ENCODE measurements at places on chromosomes 12 and 14.

- DNase-seq, result no peak
These were observed 148.5 kb downstream of the TMTC2 start for GRCh38 chr12:82835217-82835616.

DNA sequence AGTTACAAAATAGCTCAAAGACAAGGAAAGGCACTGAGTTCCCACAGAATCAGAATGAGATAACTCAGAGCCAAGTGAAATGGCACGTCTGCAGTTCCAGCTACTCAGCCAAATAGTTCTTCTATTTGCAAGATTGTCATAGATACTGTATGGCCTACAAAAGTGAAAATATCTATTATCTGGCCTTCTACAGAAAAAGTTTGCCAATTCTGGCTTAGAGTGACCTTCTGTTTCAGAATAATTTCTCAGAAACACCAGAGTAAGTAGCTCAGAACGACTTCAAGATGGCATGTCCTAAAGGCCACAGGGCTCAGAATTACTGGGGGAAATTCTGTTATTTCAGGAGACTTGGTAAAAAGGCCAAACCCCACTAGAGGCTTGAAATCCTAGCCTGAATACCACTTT is 10.7 kb upstream of the RTRAF start:
- no peak for DNase-seq

DNA sequence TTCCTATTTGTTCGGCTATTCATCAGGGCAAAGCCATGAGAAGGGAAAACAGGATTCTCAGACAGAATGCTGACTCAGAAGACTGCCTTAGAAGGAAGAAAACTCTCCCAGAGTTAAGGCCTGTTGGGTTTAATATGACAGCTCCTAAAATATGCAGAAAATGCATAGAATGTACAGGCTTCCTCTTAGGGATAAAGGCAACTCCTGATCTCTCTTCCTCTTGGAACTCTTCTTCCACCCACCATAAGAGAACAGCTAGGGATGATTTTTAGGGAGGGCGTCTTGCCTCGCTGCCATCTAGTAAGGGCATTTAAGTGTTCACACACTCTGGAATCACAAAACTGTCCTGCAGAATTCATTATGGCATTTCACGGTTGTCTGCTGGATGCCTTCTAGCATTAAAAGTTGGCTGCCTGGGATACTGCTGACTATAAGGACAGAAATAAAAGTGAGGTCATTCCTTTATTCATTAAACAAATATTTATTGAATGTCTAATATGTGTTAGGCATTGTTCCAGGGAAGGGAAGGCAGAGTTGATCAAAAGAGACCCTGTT is 73.7 kb downstream of the DCAF5 start:
- DNase-seq, result no peak

GRCh38 chr12:93128332-93128707 is 199.2 kb upstream of the EEA1 start:
- no peak for DNase-seq

DNA sequence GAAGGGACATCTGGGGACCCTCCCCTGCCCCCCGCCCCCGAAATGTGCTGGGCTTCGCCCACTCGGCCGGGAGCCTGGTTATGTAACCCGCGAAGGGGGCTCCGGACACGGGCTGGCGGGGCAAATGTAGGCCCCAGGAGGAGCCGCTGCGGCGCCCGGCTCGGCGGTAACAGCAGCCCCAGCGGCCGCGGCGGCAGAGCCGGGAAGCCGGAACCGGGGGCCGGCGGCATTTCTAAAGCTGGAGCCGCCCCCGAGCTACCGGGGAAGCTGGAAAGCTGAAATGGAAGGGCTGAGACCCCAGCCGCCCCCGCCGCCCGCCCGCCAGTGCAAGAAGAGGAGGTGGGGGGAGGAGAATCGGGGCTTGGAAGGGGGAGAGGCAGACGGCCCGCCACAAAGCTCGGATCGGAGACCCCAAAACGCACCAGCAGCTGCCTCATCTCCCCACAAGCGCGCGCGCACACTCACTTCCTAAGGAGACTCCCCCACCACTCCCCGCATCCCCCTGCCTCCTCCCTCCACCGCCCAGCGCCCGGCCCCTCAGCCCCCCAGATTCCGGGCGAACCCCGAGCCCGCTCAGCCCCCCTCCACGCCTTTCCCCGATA is 1.5 kb downstream of the KDM2B start:
- peak; percentile 40 for DNase-seq

GRCh38 chr14:39140170-39140569 is 26.0 kb downstream of the GEMIN2 start:
- no peak for DNase-seq

GRCh38 chr12:62116986-62117385 is 143.2 kb upstream of the USP15 start:
- DNase-seq, result no peak

- no peak for DNase-seq
These were observed 303.8 kb upstream of the DDHD1 start for GRCh38 chr14:53456931-53457330.

DNA sequence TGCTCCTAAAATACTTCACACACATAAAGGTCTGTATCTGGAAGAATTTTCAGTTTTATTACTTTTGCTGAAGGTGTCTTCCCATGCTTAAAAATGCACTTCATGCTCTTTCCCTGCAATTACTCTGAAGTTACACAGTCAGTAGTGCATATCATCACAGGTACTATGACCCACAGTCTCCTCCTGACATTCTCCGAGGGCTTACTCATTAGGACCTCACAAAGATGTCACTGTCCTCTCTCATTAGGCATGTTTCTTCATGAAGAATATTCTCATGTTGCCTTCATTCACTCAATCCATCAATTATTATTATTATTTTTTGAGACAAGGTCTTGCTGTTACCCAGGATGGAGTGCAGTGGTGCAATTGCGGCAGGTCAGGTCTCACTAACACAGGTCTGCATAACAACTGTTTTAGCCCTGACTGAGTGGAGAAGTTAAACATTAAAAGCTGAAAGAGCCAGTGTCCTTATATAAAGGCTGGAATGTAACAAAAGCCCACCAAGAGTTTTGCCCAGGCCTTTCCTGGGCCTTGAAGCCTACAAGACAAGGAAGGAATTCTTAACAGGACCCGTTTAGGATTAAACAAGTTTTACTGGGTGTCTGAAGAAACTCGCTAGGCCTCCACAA is 119.5 kb upstream of the WSCD2 start:
- no peak for DNase-seq

DNA sequence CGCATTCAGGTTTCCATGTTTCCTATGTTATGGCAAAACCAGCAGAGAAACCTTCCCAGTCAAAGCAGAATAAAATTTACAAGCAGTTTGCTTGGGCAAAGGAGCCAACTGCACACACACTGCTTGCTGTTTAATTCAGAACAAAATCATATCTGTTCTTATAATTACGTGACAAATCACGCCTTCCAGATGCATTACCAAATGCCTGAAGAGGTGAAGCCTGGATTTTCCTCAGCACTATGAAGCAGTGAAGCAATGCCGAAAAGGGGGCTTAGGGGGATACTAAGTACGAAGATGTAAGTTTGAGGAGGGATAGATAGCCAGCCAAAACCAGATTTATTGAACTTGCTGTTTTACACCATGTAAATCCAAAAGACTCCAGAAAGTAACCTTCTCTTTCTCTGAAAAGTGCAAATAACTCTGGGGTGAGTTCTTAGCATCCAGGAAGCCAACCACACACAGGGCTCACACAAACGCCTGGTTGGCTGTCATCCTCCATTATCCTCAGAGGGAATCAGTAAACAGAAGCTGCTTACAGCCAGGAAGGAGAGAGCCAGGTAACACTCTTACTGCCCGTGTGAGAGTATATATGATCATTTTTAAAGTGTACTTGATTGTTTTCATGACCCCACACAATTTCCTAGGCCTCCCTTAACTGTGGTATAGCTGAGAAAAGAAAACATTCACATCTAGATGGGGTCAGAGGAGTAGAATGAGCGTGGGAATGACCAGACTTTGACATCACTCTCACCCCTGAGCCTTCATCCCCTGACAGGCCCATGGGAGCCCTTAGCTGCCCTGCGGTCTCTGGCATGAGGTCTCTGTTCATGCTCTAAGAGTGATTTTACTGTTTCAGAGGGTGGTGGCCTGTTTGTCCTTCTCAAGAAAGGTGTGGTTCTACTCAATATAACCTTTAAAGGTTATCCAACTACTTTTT is 442.5 kb downstream of the EGLN3 start:
- DNase-seq, result no peak

DNA sequence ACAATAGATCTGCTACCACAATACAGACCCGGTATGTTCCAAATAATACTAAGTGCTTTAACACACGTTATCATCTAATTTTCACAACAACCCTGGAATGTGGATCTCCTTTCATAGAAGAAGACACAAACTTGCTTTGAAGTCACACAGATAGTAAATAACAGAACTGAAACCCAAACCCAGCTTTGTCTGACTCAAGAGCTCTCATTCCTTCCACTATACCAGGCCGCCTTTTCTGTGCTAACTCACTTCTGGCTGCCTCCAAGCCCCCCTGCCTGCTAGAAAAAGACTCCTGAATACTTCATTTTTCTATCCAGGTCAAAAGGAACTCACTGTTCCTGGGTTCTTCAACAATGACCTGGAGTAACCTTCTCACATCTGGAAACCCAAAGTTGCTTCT is 37.8 kb downstream of the PRPF40B start:
- DNase-seq, result peak; percentile 67

- DNase-seq, result no peak
These were observed 115.6 kb downstream of the NT5DC3 start for GRCh38 chr12:103725398-103725797.

GRCh38 chr12:77682488-77682887 is 148.2 kb upstream of the NAV3 start:
- DNase-seq, result no peak

DNA sequence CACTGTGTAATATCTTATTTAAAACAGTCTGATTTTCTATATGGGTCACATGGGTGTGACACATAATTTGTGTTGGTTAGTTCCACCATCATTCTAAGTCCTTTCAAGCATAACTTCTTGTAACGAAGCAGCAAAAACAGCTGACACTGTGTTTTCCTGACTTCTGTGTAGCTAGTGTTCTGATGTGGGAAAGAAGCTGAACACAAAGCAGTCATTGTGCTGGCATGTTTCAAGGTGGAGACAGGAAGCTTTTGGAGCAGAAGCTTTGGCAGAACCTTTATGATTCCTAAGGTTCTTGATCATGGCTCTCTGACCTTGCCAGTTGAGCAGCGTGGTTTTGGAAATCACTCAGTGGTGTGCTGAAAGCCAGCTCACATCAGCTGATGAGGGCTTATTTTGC is 351.7 kb upstream of the MDGA2 start:
- no peak for DNase-seq

DNA sequence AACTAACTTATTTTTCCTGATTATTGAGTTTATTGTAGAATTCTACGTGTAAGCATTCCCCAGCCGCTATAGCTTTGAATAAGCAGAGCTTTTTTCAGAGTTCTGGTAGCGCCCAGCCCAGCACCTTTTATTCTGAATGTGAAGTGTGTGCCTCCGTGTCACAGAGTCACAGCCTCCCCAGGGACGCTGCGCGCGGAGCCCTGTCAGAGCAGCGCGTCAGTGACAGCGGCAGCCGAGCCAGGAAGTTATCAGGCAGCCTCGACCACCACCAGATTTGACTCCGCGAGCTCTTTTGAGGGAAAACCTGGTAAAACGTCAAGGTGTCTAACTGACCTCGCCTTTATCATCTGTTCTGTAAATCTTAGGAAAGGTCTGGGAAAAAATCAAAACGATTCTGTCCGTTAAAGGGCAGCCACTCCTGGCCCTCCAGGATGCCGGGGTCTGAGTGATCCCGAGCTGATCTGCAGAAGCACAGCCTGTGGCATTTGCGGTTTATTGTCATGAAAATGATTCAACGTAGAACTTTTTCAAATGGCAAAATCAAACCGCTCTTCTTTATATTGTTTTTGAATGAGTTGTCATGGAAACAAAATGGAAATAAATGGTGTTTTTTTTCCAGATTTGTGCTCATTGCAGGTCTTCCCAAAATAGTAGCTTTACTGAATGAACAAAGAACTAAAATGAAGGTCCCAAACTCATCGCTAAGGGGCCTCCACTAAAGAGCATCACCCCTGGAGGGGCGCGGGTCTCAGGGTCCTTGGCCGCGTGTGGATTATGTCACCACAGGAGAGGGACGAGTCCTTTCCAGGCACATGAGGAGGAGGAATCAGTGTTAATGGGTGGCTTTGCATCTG is 43.1 kb upstream of the MMP17 start:
- DNase-seq, result no peak

GRCh38 chr14:37480446-37481290 is 114.4 kb downstream of the FOXA1 start:
- DNase-seq, result no peak

DNA sequence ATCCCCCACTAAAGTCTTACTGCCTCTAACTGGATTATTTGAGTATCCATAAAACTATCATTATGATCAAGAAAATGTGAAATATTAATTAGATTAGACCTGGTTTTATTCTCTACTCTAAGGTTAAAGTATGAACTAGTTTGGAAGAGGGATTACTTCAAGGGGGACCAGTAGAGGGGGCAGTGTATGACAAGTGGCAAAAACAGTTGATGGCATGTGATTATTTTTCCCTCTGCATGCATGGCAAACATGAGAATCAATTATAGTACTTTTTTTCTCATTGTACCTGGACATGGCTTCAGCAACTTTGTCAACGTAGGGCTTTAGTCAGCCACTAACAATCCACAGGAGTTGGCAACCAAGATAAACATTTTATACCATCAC is 145.0 kb upstream of the SLC38A2 start:
- DNase-seq, result no peak

- DNase-seq, result no peak
These were observed 155.4 kb upstream of the ARHGAP5 start for GRCh38 chr14:31921721-31922120.

- DNase-seq, result no peak
These were observed 40.9 kb upstream of the CORO1C start for GRCh38 chr12:108772247-108772646.

GRCh38 chr12:62021808-62022207 is 238.4 kb upstream of the USP15 start:
- no peak for DNase-seq

DNA sequence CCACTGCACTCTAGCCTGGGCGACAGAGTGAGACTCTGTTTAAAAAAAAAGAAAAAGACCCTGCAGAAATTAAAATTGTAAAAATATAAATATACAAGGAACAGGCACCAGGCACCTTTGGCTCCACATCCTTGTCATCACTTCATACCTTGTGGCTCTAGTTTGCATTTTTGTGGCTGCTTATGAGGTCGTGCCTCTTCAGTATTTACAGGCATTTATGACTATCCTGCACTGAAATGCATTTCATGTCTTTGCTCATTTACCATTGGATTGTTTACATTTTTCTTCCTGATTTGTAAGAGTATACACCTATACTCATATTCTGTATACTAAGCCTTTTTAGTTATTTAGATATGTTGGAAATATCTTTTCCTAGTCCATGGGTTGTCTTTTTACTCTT is 20.1 kb downstream of the BICD1 start:
- DNase-seq, result no peak

DNA sequence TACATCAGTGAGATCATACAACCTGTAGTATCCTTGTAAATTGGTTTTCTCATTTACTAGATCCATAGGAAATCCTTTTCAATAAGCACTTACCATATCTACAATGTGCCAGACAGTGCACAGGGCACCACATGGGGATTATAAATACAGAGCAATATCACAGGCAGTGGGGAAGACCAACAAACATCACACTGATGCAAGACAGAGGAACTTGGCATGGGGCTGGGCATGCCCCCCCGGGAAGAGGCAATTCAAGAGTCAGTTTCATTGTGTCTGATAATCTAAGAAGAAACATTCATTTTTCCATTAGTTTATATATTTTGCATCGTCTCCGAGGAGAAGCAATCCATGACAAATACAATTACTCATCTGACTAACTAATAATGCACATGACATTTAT is 16.2 kb downstream of the NT5DC3 start:
- DNase-seq, result no peak

Measured in activated CD4-positive, alpha-beta T cell treated with anti-CD3 and anti-CD28 coated beads, Interleukin-2, Interleukin-6, amounts not matched to agents 100 ng/mL and 50 ng/mL, durations not matched to agents 16 hours and 8 hours (primary cell).